Putamen (tissue), 1 donor: ENCODE measurements at places on chromosomes 3 and 15.

DNA sequence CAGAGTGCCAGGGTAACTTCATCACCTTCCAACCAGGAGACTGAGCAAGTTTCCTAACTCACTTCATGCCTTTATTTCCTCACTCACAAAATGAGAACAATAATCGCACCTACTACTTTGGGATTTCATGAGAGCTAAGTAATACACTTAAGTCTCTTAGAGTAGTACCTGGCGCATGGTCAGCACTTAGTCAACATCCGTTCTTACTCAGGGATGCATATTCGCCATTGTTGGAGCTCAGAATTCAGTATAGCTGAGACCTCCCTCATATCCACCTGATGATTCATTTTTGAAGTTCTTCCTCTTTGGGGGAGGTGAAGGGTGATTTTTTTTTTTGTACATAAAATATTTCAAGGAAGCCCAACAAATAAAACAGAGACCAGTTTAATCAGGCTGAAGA is 188.2 kb downstream of the AGBL1 start:
- no peak for DNase-seq

- no peak for DNase-seq
These were observed 97.0 kb downstream of the SAMMSON start for GRCh38 chr3:70096376-70097066.

- DNase-seq: no peak
These were observed 49.9 kb upstream of the IGSF11 start for GRCh38 chr3:119084371-119085069.

- DNase-seq: no peak
These were observed 25.5 kb downstream of the CPN2 start for GRCh38 chr3:194325424-194326153.

- no peak for DNase-seq
These were observed 179.9 kb downstream of the FAM43A start for GRCh38 chr3:194865615-194866014.

- no peak for DNase-seq
These were observed 37.7 kb upstream of the BCHE start for GRCh38 chr3:165874663-165875489.

GRCh38 chr3:108345492-108346205 is 49.3 kb downstream of the HHLA2 start:
- no peak for DNase-seq

- DNase-seq: no peak
These were observed 6.3 kb downstream of the ADGRG7 start for GRCh38 chr3:100615684-100616083.

- no peak for DNase-seq
These were observed 20.0 kb downstream of the PRKCD start for GRCh38 chr3:53181024-53181371.

DNA sequence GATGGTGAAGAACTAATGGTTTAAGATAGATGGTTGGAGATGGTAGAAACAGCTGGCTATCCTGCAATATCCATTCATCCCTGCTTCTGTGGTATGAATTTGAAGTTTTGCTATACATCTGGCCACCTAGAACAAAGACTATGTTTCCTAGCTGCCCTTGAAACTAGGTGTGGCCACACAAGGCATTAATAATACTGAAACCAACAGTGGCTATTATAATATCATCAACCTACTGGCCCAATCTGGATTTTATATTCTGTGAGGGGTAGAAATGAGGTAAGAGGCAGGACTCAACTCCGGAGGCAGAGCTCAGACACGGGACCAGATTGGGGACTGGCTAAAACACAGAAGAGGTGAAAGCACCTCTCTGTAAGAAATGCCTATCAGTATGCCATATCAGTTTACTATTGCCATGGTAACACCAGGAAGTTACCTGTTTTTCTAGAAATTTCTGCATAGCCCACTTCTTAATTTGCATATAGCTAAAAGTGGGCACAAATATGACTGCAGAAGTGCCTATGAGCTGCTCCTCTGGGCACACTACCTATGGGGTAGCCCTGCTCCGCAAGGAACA is 8.4 kb downstream of the IFT80 start:
- DNase-seq: no peak

DNA sequence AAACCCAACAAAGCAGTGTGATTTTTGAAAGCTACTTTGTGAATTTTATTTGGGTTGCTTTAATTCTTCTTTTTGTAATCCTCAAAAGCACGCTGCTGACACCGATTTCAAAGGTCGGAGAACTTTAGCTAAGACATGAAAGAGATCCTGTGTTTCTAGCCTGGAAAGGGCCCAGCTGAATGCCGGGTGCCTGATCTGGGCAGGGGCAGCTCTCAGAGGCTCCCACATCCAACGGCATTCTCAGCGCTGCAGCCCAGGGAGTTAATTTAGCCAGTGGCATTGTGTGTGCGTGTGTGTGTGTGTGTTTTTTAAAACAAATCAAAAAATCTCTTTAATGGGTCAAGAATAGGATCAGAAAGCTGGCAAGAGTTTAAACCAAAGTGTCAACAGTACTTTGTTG is 6.6 kb downstream of the RBP1 start:
- DNase-seq: peak; percentile 77

GRCh38 chr3:130529486-130530215 is 12.7 kb downstream of the COL6A6 start:
- DNase-seq: no peak

GRCh38 chr3:27349832-27350231 is 19.4 kb downstream of the NEK10 start:
- DNase-seq: no peak

DNA sequence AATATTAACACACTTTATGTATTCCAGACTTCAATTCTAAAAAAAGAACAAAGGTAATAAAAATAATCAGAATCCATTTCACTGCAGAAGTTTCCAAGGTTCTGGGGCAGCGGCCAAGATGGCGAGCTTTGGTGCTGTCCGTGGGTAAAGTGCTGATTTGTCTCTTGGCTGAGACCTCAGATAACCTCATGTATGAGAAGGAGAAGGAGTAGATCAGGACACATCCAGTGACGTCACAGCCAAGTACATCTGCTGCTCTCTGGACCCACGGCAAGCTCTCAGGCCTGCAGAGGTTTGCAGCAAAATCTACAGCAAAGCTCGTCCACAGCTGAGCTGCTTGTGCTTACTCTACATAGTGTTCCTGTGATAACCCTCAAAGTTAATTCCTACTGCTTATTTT is 165.7 kb downstream of the MAGI1 start:
- no peak for DNase-seq
